ENCODE measurements at places on chromosomes 11 and 22.

- no peak for DNase-seq
Observed at GRCh38 chr11:64019106-64020037, 16.4 kb upstream of the FLRT1 start.

DNA sequence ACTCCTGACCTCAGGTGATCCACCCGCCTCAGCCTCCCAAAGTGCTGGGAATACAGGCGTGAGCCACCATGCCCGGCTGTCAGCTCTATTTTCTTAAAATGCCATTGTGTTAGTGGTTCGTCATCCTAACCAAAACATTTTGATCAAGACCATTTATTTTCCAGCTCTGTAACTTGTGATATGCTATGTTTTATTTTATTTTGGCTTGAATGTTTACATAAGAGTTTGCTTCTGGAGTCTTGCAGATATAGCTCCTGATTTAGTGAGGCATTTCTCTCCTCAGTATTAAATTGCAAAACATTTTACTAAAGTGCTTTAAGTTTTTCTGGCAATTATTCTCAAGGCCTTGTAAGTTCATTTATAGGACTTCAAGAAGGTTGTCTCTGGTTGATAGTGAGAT lies 4.4 kb downstream of the EP300 start:
- no peak for DNase-seq

GRCh38 chr11:33967451-33967850 lies 75.6 kb upstream of the LMO2 start:
- DNase-seq: no peak

DNA sequence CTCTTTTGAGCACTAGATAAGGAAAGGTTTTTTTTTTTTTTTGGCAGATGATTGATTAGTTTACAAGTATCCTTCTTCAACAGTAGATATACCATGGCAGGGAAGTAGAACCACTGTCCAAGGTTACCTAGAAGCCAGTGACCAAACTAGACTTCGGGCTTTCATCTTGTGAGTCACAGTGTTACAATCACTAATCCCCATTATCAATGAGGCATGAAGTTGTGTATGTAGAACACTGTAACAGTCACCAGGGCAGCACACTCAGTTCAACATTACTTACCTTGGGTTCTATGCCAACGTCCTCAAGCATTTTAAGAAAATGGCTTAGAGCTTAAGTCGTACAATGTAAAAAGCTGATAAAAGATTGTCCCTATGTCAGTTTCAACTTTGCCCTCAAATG lies 430.9 kb downstream of the ETS1 start:
- no peak for DNase-seq

GRCh38 chr11:7651700-7652099 lies 21.6 kb downstream of the CYB5R2 start:
- no peak for DNase-seq

DNA sequence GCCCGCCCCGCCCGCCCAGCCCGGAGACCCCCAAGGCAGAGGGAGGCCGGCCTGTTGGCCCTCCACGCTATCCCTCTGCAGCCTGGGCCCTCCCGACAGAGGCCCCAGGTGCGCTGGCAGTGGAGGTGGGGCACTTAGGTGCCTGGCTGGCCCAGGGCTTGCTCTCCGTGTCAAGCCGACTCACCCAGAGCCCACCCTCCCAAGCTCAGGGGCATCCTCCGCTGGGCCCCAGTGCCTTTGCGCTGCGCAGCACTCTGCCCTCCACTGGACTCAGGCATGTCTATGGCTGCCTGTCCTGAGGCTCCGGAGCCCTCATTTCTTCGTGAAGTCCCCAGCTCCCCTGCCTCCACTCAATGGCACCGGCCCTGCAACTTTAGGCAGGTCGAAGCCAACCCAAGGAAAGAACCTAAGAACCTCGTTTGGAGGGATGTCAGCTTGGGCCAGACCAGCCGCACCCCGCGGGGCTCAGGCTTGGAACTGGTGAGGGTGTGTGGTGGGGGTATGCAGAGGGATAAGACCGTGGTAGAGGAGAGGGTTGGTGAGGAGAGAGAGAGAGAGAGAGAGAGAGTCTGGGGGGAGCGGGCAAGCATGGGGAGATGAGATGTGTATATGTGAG lies 6.1 kb downstream of the SMIM45 start:
- no peak for DNase-seq

DNA sequence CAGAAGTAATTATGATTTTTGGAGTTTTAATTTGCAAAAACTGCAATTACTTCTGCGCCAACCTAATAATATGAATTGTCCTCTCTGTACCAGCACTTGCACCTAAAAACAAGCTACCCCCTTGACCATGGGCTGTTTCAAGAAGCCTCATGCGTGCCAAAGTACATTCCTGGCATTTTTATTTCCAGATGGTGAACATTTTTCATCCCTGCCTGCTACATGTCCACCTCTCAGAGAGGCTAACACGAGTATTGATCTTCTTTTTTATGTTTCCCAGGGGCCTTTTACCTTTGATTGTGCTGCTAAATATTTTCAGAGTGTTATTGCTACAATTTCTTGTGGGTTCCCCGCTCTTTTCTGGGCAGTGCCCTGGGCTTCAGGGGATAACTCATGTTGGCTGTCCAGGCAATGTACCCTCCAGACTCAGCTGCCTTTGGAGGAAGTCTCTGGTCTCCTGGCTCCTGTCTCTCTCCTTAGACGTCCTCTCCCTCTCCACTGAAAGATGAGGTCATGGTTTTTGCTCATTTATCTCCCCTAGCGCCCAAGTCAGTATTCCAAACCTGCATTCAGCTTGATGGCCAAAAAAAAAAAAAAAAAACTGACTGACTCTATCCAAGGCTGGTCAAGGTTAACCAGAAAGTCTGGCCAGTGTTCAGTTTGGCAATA lies 86.2 kb upstream of the ASPHD2 start:
- DNase-seq: no peak

DNA sequence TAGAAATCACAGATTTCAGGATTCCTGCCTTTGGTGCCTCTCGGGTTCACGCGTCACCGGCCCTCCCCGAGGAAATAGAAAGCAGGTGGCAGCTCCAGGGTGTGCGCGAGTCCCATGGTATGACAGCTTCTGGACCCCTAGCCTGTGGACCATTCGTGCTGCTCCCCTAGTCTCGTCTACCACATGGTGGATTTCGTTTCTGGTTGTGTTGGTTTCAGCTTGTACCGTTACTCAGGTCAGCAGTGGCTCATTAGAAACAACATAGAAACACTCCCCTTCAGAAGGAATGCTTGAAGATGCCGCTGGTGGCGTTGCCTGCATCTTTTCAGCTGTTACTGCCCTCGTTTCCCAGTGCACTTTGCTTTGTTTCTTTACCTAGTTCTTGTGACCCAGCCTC lies 700 bp downstream of the TTC17 start:
- DNase-seq: peak; percentile 43
